ENCODE measurements at places on chromosomes 12 and 14. TPM values are rescaled to one million over a fixed set of nuclear protein-coding genes. Genes with fewer than 3 reads are reported as not detected.

Gene SMIM41
- polyA plus RNA-seq: not detected

Gene FOXG1
- not detected for polyA plus RNA-seq

Gene ARHGAP9
- 3.8 TPM for polyA plus RNA-seq

DNA sequence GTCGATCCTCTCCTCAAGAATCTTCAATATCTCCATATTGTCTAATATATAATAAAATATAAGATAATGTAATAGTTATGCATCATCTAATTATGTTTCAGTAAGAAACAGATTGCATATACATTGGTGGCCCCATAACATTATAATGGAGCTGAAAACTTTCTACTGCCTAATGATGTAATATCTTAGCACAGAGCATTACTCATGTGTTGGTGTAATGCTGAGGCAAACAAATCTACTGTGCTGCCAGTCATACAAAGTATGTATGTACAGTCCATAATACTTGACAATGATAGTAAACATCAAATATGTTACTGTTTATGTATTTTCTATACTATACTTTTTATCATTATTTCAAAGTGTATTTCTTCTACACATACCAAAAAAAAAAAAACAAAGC lies 128.7 kb downstream of the CPNE8 start:
- no peaks in the 10 kb centered on the region for H3K4me1 ChIP-seq
- H3K27me3 ChIP-seq: no peaks in the 10 kb centered on the region
- no peak overlapping the region for H3K4me3 ChIP-seq
- no peak overlapping the region for H3K27ac ChIP-seq
- DNase-seq: no peak
